Cerebellar cortex (tissue), 1 donor: ENCODE measurements at places on chromosomes 4 and X.

DNA sequence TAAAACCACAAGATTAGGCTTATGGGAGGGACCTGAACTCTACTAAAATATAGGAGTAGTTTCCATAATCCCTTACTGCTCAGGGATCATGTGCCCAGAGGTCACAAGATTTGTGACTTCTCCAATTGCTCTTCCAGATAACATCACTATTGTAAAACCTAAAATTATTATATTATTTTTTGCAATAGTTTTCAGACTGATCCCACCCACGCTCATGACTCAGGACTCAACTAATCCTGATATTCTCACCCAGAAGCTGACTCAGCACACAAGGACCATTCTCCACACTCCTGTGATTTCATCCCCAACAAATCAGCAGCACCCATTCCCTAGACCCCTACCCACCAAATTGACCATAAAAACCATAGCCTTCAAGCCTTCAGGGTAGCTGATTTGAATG lies 24.0 kb upstream of the RPL34 start:
- DNase-seq: no peak

- DNase-seq: no peak
These were observed 58.6 kb downstream of the COL25A1 start for GRCh38 chr4:109243871-109244270.

GRCh38 chr4:13244444-13244843 lies 239.7 kb downstream of the RAB28 start:
- no peak for DNase-seq

DNA sequence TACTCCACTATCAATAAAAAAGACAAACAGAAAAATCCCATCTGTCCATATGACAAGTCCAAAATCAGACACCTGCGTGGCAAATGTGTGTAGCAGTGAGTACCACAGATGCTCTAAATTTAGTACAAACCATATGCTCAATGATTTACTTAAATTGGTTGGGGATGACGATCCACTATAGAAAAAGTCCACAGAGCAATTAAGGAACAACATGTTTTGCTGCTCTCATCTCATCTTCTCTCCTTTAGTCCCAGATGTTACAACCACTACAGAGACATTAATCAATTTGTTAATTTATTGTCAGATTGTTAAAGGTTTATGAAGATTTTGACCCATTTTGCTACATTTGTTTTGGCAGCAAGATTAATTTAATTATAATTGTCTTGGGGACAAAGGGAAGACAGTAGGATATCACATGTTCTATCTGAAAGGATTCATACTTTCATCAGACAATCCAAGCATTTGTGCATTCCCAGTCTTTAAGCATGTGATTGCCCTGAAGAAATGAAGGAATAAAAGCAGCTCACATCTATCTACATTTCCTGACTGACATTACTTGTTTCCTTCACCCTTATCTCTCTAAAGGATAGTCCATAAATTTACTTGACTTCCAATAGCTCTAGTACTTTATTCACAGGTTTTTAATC lies 2268.1 kb downstream of the PCDH7 start:
- DNase-seq: no peak

- DNase-seq: no peak
These were observed 117.0 kb downstream of the KDR start for GRCh38 chr4:55008166-55009056.

DNA sequence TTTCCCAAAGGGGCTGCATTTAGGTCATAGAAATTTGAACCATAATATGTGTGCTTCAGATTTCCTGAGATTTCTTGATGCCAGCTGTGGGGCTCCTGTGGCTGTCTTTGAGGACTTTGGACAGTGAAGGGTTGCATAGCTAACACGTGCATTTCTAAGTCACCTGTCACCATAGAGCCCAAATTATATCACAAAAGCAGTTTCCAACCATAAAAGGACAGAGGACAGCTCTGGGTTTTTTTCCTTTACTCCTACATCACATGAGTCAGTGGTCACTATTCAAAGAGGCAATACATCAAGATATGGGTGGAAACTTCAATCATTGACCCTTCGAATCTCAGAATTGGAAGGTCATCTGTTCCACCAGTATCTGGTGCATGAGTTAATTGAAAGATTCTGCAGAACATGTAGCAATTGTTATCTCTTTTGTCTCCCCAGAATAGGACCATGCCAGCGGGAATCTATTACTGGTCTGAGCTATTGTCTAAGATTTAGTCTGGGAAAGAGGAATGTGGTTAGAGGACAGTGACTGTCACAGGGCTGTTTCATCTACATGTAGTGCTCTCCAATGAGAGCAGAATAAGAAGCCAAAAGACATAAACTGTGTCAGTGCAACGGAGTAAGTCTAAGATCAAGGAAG lies 133.5 kb downstream of the AASDH start:
- DNase-seq: no peak

GRCh38 chr4:39908284-39908683 lies 69.4 kb downstream of the PDS5A start:
- DNase-seq: no peak

DNA sequence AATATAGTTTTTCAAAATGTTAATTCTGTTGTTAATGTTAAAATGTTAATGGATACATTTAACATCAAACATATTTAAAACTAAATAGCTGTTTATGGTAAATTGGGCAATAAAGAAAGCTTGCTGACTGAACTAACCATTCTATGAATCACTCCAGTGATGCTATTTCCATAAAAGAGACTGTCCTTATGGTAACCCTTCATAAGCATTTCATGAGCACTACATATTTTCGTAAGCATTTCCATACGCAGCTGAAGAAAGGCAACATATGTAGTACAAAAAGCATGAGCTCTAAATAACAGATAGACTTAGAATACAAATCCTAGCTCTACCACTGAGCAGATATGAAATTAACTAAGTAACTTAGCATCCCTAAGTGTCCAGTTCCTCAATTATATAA lies 188.9 kb downstream of the COL25A1 start:
- DNase-seq: no peak

- no peak for DNase-seq
These were observed 180.9 kb downstream of the COL25A1 start for GRCh38 chr4:109121561-109121960.

DNA sequence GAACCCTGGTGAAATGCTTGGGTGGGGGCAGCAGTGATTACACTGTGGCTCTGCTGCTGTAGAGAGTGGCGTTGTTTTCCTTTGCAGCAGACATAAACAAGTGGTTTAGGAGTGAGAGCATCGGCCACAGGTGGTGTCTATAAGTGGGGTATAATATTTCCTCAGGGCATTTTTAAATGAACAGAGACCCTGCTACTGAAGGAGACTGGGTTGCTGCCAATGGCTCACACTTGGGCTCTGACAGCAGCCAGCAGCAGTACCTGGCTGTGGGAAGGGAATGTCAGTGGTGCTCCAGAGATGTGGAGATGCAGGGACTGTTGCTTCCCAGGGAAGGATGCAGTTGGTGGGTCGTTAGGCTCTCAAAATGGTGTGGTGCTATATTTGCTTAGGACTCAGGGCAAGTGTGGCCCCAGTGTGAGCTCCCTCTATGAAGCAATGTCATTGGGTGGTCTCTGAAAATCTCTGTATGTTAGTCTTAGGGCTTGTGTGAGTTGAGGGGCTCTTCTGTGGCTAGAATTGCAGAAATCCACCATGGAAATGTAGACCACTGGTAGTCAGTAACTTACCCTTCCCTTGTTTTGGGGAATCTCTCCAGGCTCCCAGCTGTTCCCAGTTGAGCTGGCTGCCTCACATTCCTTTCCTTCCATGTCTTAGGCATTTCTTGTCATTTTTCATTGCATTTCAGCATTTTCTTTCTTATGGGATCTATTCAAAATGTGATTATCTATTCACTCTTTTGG lies 1023.0 kb upstream of the GRID2 start:
- DNase-seq: no peak

DNA sequence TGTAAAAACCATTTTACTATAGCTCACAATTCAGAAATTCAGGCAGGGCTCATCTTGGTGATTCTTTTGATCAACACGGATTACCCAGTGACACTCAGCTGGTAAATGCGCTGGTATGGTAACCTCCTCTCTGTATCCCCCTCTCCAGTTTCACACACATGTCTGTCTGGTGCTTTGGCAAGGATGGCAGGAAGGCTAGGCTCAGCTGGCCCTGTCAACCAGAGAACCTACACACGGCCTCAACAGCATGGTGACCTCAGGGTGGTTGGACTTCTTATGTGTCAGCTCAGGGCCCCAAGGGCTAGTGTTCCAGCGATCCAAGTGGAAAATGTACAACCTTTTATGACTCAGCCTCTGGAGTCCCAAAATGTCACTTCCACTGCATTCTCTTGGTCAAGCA lies 55.7 kb upstream of the EOLA2 start:
- DNase-seq: no peak

DNA sequence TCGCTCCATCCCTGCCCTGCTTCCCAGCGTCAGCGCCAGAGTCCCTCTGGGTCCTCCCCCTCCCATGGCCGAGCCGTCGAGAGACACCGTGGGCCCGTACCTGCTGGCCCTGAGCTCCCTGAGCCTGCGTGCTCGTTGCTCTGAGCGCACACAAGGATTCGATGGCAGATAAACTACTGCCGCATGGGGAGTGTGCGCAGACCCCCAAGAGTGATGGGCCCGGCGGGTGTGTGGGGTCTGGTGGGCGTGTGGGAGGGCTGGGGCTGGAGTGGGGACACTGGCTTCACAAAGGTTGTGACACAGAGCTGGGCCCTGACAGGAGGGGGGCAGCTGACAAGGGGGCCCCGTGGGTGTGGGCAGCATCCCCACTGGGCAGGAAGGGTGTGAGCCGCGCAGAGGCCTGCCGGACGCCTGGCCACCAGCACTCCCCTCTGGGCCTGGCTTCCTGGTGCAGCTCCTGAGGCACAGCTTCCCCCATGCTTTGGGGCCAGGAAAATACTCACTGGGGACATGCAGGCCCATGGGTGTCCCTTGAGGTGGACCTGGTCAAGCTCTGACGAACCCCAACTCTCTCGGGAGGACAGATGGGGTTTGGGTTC lies 4.8 kb upstream of the RGS12 start:
- no peak for DNase-seq

DNA sequence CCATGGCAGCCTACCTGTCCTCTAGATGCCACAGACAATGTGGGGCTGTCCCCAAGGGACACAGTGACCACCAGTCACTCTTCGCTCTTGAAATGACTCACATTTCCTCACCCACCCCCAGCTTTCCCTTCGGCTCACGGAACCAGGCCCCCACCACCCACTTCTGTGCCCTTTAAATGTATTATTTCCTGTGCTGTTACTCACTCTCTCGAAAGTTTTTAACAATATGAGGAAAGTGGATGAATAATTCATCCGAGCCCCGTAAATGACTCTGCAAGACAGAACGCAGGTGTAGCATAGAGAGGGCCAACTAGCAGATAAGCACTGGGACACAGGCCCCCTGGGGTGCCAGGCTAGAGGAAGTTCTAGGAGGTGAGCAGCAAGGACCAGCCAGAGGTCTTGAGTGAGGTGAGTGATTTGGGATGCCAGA lies 179.5 kb upstream of the TBL1X start:
- no peak for DNase-seq

- no peak for DNase-seq
These were observed 141.8 kb downstream of the JADE1 start for GRCh38 chr4:128951316-128951715.

DNA sequence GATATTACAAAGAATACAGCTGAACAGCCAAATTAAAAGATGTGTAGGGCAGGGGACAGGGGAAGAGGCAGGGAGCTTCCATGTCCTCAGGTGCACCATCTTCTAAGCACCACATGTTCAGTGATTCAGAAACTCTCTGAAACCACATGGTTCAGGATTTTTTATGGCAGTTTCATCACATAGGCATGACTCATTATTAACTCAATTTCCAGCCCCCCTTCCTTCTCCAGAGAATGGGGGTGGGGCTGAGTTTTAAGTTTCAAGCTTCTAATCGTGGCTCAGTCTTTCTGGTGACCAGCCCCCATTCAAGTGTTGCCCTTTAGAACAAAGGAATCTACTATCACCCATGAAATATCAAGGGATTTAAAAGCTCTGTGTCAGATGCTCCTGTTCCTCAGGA lies 317.8 kb upstream of the GALNT7 start:
- DNase-seq: no peak

- DNase-seq: no peak
These were observed 144.2 kb upstream of the RAPGEF2 start for GRCh38 chr4:158958489-158959270.

DNA sequence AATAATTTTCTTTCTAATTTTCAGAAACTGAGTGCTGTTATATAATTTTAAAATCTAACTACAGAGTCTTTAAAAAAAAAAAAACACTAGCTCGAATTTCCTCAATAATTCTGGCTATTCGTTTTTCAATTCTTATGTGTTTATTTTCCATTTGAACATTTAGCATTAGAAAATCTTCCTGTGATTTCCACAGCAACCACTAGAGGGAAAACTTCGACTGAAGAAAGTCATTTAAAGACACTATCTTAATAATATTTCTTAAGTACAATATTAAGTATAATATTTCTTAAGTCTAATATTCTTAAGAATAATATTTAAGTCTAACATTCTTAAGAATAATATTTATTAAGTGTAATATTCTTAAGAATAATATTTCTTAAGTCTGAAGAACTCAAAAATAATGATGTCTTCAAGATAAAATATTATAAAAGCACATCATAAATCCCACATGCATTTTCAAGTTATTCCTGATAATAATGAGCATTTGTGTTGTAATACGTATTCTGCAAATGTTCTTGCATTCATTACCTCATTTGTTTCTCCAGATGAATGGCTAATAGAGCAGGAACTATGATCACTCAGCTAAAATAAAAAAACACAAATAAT lies 118.4 kb upstream of the WDR17 start:
- peak; percentile 42 for DNase-seq

GRCh38 chr4:137794764-137795254 lies 262.5 kb upstream of the PCDH18 start:
- no peak for DNase-seq

- no peak for DNase-seq
These were observed 19.3 kb upstream of the UBA1 start for GRCh38 chrX:47174376-47174775.

- no peak for DNase-seq
These were observed 80.5 kb downstream of the MID1IP1 start for GRCh38 chrX:38881727-38882126.

DNA sequence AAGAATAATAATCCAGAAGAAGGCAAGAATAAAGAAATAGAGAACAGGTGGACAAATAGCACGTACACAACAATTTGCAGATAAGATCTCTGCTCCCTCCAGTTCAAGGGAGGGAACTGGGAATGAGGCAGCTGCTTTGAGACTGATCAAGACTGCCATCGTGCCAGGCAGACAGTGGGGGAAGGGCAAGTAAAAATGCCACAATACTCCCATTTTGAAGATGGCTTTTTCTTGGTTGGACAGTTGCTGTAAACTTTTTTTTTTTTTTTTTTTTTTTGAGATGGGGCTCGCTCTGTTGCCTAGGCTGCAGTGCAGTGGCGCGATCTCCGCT lies 17.2 kb downstream of the USP11 start:
- DNase-seq: no peak

- DNase-seq: no peak
These were observed 450.9 kb upstream of the NR3C2 start for GRCh38 chr4:148893095-148893494.
